ENCODE measurements at places on chromosomes 3 and 15.

DNA sequence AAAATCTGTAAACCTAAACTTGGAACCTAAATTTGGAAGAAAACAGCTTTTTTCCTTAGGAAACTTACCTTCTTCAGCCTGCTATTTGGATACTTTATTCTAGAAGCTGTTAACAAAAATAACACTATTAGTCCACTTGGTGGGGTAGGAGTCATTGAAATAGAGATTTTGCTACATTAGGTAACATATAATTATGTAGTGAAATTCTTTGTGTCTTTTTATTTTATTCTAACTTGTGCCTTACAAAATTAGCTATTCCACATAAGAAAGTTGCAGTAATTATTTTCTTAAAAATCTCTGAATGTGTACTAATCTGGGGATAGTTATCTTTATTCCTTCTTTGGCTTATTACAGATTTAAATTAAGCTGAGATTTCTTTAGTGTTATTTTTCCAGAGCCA is 360.4 kb upstream of the ROBO2 start:
- no peak for DNase-seq

GRCh38 chr3:123663977-123664376 is 79.1 kb upstream of the HACD2 start:
- DNase-seq: no peak

DNA sequence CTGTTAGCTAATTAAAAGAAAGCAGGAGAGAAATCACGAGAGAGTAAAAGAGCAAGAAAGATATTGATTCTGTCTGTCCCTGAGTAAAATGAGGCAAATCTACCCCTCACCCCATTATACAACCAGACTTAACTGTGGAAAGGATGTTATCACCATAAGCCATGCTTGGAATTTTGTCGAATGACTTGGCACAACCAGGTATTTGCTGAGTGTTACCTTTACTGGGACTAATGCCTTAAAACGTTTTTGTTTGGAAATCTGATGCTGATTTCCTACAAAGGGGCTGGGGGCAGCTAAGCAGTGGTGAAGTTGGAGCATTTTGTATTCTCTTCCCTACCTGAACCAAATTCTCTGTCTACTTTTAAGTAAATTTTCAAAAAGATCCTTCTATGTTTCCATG is 211.1 kb downstream of the GREM1 start:
- DNase-seq: no peak

DNA sequence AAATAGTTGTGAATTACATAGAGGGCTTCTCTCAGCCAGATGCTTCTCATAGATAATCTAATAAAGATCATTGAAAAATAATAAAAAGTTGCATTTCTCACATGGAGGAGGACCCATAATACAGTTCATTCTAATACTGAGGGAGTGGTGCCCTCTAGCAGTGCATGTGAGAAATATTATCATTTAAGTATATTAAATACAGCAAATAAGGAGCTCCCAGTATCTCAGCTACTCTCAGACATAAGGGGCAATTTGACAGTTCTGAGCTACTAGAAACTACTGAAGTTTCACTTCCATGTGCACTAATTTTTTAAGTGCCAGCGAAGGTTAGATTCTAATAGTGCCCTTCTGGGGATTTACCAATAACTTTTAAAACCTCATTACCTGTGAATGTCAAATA is 188.3 kb downstream of the IL5RA start:
- DNase-seq: no peak

GRCh38 chr15:59936741-59937140 is 67.4 kb upstream of the FOXB1 start:
- no peak for DNase-seq

GRCh38 chr3:196949285-196949619 is 6.9 kb upstream of the NCBP2 start:
- no peak for DNase-seq

GRCh38 chr3:189652042-189652441 is 20.9 kb downstream of the TP63 start:
- DNase-seq: no peak

DNA sequence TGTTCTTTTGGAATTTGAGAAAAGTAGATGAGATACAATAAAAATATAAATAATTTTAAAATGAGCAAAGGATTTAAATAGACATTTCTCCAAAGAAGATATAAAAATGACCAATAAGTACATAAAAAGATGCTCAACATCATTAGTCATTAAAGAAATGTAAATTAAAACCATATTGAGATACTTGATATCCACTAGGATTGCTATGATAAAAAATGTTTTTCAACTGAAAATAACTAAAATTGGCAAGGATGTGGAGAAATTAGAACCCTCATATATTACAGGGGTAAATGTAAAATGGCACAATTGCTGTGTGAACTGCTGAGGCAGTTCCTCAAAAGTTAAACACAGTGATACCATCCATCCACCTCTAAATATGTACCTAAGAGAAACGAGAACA is 38.8 kb downstream of the LRRFIP2 start:
- DNase-seq: no peak

DNA sequence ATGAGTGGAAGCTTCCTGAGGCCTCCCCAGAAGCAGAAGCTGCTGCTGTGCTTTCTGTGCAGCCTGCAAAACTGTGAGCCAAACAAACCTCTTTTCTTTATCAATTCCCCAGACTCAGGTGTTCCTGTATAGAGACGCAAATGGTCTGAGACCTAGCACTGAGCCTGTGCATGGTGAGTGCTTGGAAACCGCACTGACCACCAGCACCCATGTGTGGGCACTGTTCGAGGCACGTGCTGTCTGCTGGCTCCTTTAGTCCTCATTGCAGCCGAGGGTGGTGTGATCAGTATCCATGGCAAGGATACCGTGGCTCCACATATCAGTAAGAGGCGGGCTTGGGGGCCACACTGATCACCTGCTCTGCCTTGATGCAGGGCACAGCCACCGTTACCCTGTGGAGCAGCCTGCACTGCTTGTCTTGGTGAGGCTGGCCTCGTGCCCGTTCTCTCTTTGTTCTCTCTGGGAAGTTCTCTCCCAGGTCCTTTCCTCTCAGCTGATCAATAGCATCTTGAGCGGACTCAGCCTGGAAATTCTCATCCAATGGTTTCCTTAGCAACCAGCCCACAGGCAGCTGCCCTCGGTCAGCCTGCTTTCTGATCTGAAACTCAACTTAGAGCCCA is 101.0 kb downstream of the PLXNA1 start:
- no peak for DNase-seq

DNA sequence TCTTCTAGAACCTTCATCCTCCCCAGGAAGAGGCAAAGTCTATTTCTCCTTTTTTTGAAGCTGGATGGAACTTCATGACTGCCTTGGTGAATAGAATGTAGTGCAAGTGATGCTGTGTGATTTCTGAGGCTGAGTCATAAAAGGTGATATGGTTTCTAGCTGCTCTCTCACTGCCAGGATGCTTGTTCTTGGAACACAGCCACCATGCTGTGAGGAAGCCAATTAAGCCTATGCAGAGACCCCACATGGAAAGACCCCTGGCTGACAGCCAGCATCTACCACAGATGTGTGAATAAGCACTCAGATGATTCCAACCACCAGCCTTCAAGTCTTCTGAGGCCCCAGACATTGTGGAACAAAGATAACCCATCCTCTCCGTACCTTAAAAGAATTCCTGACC is 57.0 kb downstream of the ISL2 start:
- no peak for DNase-seq

DNA sequence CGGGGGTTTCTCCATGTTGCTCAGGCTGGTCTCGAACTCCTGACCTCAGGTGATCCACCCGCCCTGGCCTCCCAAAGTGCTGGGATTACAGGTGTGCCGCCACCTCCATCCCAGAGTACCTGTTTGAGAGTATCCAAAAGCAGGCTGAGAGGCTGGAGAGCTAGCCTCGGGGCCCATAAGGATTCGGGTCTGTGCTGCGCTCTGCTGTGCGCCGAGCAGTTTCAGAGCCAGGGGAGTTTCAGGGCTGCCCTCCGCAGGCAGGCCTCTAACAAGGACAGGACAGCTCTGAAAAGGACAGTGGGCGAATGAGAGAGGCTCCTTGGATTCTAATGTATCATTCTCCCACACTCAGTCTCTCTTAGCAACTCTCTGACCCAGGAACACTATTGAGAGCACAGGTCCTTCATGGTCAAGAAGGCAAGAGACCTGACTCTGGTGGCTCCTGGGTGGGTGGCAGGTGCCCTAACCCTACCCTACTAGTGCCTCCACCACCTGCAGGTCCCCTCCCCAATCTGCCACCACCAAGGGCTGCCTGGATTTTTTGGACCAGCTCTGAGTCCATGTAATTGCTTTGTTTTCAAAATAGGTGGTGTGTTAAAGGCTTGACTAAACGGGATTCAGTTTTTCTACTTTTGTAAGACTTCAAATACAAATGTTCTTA is 27.8 kb downstream of the MAGEF1 start:
- no peak for DNase-seq

GRCh38 chr3:165522386-165522785 is 314.8 kb downstream of the BCHE start:
- DNase-seq: no peak

DNA sequence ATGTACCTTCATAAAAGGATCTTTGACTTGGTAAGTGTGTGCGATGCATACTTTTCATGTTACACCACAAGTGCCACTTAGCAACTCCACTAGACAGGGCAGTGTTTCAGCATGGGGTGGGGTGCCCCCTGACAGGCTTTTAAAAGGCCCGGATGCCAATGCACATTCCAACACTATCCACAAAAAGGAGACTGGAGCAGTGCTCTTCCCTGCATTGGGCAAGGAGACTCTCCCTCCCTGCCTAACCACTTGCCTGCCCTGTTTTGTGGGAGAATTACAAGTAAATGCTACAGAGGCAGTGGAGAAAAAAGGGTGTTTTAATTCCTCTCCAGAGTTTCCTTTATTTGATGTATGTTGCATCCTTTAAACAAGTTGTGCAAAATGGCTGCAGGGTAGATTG is 1.7 kb upstream of the RARB start:
- DNase-seq: no peak

DNA sequence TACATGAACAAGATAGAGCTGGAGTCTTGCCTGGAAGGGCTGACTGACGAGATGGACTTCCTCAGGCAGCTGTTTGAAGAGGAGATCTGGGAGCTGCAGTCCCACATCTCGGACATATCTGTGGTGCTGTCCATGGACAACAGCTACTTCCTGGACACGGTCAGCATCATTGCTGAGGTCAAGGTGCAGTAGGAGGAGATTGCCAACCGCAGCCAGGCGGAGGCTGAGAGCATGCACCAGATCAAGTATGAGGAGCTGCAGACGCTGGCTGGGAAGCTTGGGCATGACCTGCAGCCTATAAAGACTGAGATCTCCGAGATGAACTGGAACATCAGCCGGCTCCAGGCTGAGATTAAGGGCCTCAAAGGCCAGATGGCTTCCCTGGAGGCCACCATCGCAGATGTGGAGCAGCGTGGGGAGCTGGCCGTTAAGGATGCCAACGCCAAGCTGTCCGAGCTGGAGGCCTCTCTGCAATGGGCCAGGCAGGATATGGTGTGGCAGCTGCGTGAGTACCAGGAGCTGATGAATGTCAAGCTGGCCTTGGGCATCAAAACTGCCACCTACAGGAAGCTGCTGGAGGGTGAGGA is 5.5 kb upstream of the LARP6 start:
- no peak for DNase-seq

DNA sequence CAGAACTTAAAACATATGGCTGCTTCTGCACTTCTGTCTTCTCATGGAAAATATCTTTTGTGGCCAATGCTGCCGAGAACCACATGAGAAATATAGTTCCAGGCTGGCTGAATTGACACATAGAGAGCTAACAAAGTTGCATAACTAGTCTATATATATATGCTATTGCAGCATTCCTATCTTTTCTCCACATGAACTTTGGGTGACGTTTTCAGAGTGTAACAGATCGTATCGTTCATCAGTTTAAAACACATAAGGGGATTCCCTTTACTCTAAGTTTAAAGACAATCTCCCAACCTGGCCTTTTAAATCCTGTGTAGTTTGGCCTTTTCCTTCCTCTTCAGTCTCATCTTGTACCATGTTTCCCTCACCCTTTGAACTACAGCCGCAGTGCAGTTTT is 394.2 kb upstream of the CBLB start:
- DNase-seq: no peak

GRCh38 chr3:33810545-33810944 is 12.1 kb downstream of the PDCD6IP start:
- DNase-seq: no peak

GRCh38 chr3:77081240-77081661 is 41.4 kb downstream of the ROBO2 start:
- no peak for DNase-seq

- DNase-seq: no peak
Measured at GRCh38 chr3:119333773-119334509, 39.8 kb downstream of the ARHGAP31 start.

DNA sequence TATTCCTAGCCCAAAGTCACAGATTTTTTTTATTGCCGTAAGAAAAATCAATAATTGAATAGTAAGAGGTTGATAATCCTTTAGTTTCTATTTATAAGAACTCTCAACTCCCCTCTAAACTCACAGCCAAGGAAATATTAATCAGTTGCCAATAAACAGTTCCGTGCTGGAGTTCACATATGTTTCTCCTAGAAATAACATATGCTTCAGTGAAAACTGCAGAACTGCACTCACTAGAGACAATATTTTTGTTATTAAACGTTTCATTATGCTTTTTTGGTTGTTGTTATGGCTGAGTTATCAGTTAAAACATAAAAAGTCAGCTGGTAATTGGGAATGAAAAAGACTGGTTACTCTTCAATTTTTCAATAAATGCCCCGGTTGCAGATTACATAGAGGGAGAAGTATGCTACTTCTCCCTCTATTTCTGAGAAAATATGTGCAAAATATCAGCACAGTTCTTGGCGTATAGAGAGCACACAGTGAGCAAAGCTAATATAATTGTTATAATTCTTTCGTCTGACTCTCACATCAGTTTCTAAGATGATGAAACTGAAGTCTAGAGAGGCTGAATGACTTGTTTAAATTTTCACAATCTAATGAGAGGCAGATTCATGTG is 781.2 kb upstream of the GRM7 start:
- no peak for DNase-seq

DNA sequence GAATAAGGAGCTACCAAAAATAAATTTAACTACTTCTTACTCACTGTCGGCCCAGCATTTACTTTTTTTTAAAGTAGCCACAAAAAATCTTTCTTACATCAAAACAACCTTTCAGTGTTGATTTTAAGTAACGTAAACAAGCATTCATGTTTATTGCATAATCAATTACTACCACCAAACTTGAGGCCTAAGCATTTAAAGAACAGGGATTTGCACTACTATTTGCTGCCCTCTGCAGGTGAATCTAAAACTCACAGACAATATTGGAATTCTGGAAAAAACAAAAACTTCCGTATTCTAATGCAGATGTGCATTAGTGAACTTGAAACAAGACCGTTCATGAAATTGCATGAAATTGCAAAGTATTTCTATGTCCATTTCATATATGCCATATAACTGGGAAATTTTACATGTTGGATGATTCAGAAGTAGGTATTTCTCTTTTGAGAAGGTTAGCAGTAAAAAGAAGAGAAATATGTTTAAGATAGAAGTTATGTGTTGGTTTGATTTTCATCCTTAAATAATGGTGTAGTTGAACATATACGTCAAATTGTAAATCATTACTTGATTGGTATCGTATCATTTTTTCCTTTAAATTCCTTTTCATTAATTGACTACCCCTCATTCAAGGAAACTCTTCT is 55.6 kb downstream of the CGGBP1 start:
- DNase-seq: no peak

GRCh38 chr15:71148048-71148447 is 32.8 kb downstream of the THSD4 start:
- DNase-seq: no peak

- DNase-seq: no peak
Measured at GRCh38 chr3:40583691-40584090, 58.9 kb downstream of the ZNF621 start.
